ENCODE measurements at places on chromosomes 4 and X.

GRCh38 chr4:124534131-124534530 lies 178.4 kb downstream of the ANKRD50 start:
- no peak for DNase-seq

DNA sequence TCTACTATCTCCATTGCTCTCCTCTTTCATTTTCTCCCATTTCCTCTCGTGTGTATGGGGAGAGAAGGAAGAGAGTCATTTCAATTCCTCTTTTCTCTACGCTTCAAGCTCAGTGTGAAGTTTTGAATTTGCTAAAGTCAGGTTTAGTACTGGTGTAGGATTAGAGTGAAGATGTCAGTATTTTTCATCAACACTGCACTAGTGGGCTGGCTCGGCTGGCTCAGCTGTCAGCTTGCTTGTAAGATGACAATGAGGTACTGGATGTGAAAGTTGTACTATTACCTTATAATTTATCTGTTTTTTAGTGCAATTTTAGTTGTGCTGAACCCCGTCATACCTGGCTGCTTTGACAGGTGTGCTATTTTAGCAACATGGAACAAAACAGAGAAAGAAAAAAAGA lies 2.1 kb upstream of the SH2D1A start:
- DNase-seq, result no peak

DNA sequence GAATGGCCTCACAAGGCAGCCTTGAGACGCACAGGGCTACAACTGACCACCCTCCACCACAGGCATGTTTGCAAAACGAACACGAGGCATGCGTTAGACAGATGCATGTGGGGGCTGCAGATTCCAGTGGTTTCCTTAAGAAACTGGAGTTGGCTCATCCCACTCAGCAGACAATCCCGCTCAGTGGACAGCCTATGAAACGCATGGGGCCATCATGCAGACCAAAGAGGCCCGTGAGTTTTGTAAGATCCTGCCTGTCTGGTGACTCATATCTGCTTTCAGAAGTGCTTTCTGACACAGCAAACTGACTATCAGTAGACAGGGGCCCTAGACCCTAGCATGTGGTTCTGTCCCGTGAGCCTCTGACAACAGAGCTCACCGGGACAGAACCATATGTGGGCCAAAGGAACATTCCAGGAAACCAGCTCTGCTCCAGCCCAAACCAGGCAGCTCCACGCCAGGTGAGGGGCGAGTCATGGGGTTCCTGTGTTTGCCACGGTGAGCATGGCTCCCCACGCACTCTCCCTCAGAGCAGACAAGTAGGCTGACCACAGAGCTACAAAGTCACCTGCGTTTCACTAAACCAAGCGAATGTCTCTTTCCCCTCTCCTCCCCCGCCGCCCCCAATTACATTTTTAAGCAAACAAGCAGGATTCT lies 74.4 kb downstream of the MTMR1 start:
- no peak for DNase-seq

- no peak for DNase-seq
Observed at GRCh38 chr4:7212101-7212674, 19.9 kb downstream of the SORCS2 start.

GRCh38 chrX:8913655-8914409 lies 112.6 kb upstream of the FAM9A start:
- peak; percentile 27 for DNase-seq

- DNase-seq, result no peak
Observed at GRCh38 chrX:115423086-115423485, 133.6 kb downstream of the LUZP4 start.

- DNase-seq, result no peak
Observed at GRCh38 chr4:127709456-127709855, 20.7 kb upstream of the SLC25A31 start.

GRCh38 chrX:46959101-46959500 lies 46.9 kb downstream of the JADE3 start:
- no peak for DNase-seq

- no peak for DNase-seq
Observed at GRCh38 chr4:25485104-25485503, 108.0 kb downstream of the ANAPC4 start.

DNA sequence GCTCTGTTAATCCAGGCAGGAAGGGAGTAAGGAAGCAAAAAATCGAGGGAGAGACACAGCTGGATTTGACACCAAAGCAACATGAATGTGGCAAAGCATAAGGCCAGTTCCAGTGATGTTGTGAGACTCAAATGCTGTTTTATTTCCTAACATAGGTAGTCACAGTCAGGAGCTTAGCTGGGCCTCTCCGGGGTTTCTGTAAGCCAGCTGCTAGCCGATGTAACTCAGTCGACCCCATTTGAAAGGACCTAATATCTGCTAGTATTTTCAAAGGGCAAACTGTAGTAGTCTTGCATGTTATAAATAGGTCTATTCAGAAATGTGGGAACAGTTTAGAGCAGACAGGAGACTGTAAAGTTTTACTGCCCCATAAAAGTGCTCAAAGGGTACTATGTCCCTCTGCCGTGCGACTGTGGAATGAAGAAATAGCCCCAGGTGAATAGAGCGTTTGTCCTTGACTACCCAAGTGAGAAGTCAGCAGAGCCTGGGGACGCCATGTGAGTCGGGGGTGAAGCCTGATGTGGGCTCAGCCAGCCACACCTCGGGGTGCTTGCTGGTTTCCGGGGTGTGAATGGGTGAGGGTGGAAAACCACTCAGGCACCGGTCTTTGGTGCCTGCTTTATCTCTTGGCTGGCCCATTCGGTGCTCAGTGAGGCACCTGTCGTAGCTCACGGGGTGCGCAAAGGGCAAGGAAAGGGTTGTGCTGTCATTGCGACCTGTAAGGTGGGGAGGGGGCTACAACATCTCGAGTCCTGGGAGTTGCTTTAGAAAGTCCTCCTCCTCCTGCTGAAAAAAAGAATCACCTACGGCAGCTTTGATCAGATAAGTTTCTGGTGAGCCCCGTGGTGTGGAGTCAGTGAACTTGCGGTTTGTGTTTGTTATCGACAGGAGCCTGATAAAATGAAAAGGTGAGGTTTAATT lies 745 bp downstream of the TRIM2 start:
- DNase-seq, result no peak

DNA sequence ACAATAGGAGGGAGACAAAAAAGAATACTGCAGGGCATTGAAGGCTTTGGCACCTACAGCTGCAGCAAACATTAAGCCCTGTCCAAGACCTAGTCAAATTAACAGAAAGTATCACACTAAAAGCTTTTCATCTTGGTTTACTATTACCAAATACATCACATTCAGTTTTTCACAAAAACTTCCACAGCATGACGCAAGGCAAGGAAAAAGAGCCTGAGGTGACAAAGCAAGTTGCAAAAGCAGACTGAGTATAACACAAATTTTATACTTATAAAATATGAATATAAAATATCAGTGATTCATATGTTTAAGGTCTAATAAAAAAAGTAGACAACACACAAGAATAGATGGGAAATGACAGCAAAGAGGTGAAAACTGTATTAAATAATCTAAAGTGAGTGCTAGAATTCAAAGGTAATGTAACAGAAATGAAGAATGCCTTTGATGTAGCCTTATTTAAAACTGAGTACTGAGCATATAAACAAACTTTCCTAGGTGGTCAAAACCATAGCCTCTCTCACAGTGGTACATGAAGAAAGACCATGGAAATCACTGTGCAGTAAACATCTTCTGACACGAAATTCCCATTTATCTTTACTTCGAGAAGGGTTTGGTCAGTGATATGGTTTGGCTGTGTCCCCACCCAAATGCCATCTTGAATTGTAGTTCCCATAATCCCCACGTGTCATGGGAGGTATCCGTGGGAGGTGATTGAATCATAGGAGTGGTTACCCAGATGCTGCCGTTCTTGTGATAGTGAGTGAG lies 27.7 kb upstream of the MAGEA11 start:
- DNase-seq, result no peak

DNA sequence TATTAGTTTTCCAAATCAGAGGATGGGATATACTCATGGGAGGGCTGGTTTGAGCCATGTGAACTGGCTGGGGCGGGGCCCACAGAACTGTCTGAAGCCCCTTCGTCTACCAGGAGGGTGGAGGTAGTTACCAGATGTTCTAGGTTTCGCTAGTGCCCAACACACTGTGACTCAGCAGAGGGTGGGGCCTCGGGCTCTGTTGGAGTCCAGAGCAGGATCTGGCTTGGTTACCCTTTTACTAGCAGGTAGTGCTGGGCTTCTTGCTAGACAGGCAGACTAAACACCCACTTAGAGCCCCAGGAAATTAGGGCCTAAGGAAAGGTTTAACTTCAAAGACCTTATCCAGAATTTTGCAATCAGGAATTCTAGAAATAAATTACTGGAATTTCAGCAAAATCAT lies 56.2 kb upstream of the CHRDL1 start:
- DNase-seq, result no peak

DNA sequence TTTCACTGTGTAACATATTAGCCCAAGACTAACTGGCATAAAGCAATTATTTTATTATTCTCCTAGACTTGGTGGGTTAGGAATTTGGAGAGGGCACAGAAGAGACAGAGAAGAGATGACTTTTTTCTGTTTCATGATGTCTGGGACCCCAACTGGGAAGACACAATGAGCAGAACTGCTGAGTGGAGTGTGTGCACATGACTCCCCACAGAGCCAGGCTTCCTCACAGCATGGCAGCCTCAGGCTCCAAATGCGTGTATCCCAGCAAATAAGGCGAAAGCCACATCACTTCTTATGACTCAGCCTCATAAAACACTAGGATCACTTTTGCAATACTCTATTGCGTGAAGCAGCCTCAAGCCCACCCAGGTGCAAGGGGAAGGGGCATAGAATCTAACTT lies 68.4 kb downstream of the MFAP3L start:
- no peak for DNase-seq

GRCh38 chr4:41475402-41475801 lies 62.6 kb upstream of the LIMCH1 start:
- DNase-seq, result no peak

- no peak for DNase-seq
Observed at GRCh38 chrX:17535229-17535628, 160.2 kb downstream of the NHS start.

GRCh38 chr4:180219080-180219479 lies 2024.1 kb upstream of the TENM3 start:
- DNase-seq, result no peak
